ENCODE measurements at places on chromosomes 2 and 18. TPM values are rescaled to one million over a fixed set of nuclear protein-coding genes. Genes with fewer than 3 reads are reported as not detected.

Gene HOXD13
- not detected for total RNA-seq

Gene TFCP2L1
- 0.05 TPM for total RNA-seq

Gene DSG1
- 0.05 TPM for total RNA-seq

Gene ST6GAL2
- total RNA-seq: 120 TPM

GRCh38 chr2:174693344-174693743 lies 70.9 kb downstream of the CHRNA1 start:
- H3K4me1 ChIP-seq: no peaks in the 10 kb centered on the region
- H3K4me3 ChIP-seq: no peak overlapping the region
- no peak for DNase-seq

DNA sequence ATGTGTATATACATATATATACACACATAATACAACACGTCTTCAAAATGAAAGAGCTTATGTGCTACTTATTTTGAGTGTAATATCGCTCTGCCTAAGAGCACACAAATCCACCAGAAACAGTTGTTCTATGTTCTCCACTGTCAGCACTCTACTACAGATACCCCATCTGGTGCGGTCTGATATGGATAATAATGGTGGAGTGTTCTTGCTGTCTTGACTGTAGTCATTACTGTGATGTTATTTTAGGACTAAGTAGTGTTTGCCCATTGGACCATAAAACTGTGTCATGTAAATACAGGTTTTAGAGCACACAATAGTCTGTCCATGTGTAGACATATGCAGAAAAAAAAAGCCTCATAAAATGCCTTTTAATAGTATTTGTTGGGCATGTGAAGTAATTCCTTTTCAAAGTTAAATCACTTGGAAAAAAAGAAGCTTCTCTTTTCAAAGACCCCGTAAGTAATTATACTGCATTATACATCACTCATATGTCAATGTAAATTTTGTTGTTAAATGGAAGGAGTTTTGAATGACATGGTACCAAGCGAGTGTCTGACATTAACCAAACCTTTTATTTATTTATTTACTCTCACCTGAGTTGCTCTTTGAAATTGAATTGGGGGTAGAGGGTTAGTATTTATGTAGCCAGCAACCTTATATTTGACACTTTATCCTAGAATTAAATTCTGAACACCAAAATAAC lies 1249.2 kb upstream of the ZEB2 start:
- H3K4me3 ChIP-seq: no peak overlapping the region
- H3K36me3 ChIP-seq: no peaks in the 10 kb centered on the region
- no peak overlapping the region for H3K27ac ChIP-seq
- no peak for DNase-seq

- no peak overlapping the region for H3K27ac ChIP-seq
- peaks cover 6% of the 10 kb centered on the region for H3K4me1 ChIP-seq
- no peaks in the 10 kb centered on the region for H3K36me3 ChIP-seq
These were observed 4.2 kb downstream of the SLC40A1 start for GRCh38 chr2:189576396-189576795.

DNA sequence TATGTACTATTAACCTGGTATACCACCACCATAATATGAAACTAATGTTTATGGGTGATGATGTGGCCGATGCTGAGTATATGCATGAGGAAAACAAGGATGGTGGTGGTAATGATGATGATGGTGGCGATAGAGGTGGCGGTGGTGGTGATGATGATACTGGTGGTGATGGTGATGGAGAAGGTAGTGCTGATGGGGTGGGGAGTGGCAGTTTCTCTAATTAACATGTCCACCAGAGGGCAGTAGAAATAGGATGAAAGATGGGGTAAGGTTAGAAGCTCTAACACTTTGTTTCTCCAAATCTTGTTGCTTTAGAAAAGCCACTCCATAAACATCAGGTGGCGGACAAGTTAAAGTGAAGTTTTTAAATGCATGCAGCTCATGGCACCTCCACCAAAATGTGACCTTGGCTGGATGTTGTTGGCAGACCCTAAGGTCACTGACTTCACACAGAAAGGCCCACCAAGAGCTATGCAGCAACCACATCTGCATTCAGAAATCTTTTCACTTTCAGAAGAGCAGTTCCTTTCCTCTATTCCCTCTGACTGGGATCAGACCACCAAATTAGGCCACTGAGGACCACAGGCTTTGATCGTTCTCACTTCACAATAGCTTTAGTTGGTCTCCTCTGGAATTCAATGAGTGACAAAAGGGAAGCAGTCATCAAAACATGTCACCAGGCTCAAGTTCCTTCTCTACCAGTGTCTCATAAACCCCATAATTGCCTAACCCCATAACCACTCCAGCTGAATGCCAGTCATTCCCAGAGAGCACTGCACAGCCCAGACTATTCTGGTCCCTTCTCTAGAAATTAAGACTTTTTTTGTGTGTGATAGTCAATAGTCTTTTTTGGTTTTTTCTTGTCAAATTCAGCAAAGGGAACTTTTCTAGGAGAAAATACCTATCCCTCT lies 7.5 kb upstream of the BCL11A start:
- no peaks in the 10 kb centered on the region for H3K36me3 ChIP-seq
- no peak for DNase-seq
- H3K4me1 ChIP-seq: peaks cover 9% of the 10 kb centered on the region
- H3K27ac ChIP-seq: no peak overlapping the region
- H3K4me3 ChIP-seq: no peak overlapping the region

Data from astrocyte (in vitro differentiated cells and primary cell).